ENCODE measurements at places on chromosomes 5 and 9. TPM values are rescaled to one million over a fixed set of nuclear protein-coding genes. Genes with fewer than 3 reads are reported as not detected.

DNA sequence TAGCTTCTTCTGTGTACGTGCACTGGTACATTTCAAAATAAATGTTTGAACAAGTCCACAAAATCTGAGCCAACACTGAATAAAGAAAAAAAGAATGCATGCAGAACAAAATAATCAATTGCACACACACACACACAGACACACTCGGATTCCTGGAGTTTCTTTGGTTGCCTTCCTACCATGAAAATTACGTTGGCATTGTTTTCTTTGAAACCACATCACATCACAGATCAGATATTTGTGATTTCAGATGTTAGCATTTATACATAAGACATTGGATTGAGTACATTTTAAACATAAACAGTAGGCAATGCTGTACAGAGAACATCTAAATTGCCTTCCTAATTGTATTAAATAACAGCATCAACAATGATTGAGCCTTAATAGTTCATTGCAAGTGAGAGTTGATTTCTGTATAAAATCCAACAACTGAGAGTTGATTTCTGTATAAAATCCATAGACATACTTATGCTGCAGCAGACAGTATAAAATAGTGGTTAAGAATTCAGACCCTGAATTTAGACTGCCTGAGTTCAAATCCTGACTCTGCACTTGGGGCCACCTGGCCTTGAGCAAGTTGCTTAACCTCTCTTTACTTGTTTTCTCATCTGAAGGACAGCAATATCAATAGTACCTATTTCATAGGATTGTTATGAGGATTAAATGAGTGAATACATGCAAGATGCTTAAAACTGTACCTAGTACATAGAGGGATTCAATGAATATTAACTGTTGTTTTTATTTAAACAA lies 101.7 kb upstream of the IFNE start:
- no peaks in the 10 kb centered on the region for H3K27me3 ChIP-seq
- no peak overlapping the region for H3K4me3 ChIP-seq
- H3K27ac ChIP-seq: no peak overlapping the region
- no peak for DNase-seq
- no peaks in the 10 kb centered on the region for H3K36me3 ChIP-seq

- DNase-seq: no peak
- no peak overlapping the region for H3K27ac ChIP-seq
- no peaks in the 10 kb centered on the region for H3K4me1 ChIP-seq
These were observed 141.6 kb upstream of the RPS23 start for GRCh38 chr5:82419559-82420332.

DNA sequence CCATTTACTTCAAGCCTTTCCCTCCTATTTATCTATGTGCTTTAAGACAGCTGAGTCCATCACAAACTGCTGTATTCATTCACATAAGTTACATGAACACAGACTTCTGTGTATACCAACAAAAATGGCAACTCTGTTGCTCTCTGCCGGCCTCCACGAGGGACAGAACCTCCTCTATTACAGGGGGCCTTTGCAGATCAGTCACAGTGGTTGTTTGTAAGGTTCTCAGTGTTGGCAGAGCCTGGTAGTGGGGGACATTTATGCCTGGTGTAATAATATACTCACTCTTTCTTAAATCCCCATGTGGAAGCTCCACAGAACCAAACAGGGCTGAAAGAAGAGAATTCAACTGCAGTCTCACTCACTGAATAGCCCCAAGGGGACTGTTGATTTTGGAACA lies 76.5 kb downstream of the SLC1A1 start:
- H3K27ac ChIP-seq: peak overlapping the region; percentile 42
- peaks cover 8% of the 10 kb centered on the region for H3K36me3 ChIP-seq
- DNase-seq: no peak
- H3K4me1 ChIP-seq: peaks cover 13% of the 10 kb centered on the region
- no peaks in the 10 kb centered on the region for H3K27me3 ChIP-seq

DNA sequence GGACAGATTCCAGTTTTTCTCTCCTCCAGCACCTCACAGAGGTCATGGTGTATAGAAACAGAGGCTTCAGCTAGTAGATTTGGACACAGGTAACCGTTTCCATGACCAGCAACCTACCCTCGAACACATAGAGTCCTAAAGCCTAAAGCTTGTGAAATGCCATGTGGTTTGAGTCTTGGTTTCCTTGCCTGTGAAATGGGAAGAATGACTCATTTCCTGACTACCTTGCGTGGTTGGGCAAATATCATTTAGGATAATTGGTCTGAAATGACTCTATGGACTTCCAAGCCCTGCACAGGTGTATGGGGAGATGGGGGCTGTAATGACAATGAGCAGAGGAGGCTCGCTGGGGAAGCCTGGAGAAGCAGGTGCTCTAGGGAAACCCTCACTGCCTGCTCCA lies 134.6 kb downstream of the TTLL11 start:
- no peak for DNase-seq
- H3K36me3 ChIP-seq: peaks cover 1% of the 10 kb centered on the region
- no peak overlapping the region for H3K27ac ChIP-seq
- no peaks in the 10 kb centered on the region for H3K4me1 ChIP-seq
- H3K4me3 ChIP-seq: no peak overlapping the region

GRCh38 chr9:136209232-136209631 lies 4.3 kb upstream of the LHX3 start:
- H3K27me3 ChIP-seq: peaks cover 3% of the 10 kb centered on the region
- DNase-seq: no peak
- H3K4me1 ChIP-seq: peaks cover 2% of the 10 kb centered on the region

- DNase-seq: no peak
- no peak overlapping the region for H3K27ac ChIP-seq
- H3K4me3 ChIP-seq: no peak overlapping the region
- peaks cover 44% of the 10 kb centered on the region for H3K36me3 ChIP-seq
- H3K27me3 ChIP-seq: no peaks in the 10 kb centered on the region
These were observed 145.3 kb upstream of the RAPGEF1 start for GRCh38 chr9:131885144-131885609.

DNA sequence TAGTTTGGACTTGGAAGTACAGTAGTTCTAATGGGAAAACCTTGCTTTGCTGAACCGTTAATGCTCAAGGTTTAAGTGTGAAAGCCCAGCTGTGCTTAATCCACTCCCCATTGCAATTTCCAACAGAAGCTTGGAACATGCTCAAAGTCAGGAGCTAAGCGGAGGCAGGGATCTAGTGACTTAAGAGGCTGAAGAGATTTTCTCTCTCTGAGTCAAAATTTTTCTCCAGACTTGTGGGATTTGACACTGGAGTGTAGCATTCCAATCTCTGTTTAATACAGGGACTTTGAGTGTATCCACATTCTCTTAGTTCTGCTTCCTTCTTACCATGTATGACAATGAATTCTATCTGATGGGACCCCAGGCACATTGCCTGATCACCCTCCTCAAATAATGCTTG lies 471.8 kb downstream of the KIF4B start:
- peaks cover 9% of the 10 kb centered on the region for H3K27me3 ChIP-seq
- H3K27ac ChIP-seq: no peak overlapping the region

GRCh38 chr9:119370816-119371215 lies 1.6 kb upstream of the BRINP1 start:
- peaks cover 6% of the 10 kb centered on the region for H3K4me1 ChIP-seq
- H3K36me3 ChIP-seq: no peaks in the 10 kb centered on the region
- no peak overlapping the region for H3K4me3 ChIP-seq

- no peaks in the 10 kb centered on the region for H3K27me3 ChIP-seq
- H3K27ac ChIP-seq: peak overlapping the region; percentile 94
- DNase-seq: no peak
- peaks cover 49% of the 10 kb centered on the region for H3K4me1 ChIP-seq
- no peaks in the 10 kb centered on the region for H3K36me3 ChIP-seq
- H3K4me3 ChIP-seq: no peak overlapping the region
These were observed 76.2 kb downstream of the ARHGAP26 start for GRCh38 chr5:142846406-142846805.

GRCh38 chr9:28882529-28882928 lies 1309.2 kb upstream of the C9orf72 start:
- DNase-seq: no peak
- no peak overlapping the region for H3K4me3 ChIP-seq
- no peak overlapping the region for H3K27ac ChIP-seq
- no peaks in the 10 kb centered on the region for H3K4me1 ChIP-seq

SLC27A6 gene
- total RNA-seq: not detected

HAND1 gene
- not detected for total RNA-seq

GABRA6 gene
- not detected for total RNA-seq

TCF7 gene
- total RNA-seq: 910 TPM
